ENCODE measurements at places on chromosomes 7 and 10.

GRCh38 chr7:35253710-35254495 is at the start of gene TBX20:
Gene TBX20 (minus strand): TSS chr7:35254100. CDS start chr7:35253620, 480 bp downstream.
- DNase-seq = no peak

GRCh38 chr7:33517191-33517590 is 387.8 kb downstream of the BBS9 start:
- DNase-seq = no peak

GRCh38 chr7:128794020-128794419 is 2.3 kb downstream of the CCDC136 start:
- no peak for DNase-seq

DNA sequence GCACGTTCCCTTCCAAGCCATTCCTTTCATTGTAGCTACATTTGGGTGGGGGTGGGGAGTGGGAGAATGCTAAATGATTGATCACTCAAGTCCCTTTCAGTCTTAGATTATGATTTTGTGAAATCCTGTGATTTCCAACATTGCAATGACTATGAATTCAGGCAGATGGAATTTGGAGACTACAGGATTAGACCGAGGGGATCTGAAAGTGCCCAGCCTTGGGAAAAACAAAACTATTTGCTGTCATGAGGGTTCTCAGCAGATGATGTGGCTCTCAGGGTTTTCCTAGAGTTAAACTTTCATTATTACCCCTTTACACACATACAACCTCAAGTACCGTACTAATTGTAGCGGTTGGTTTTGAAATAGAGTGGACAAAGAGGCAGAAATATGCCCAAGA is 4.7 kb downstream of the MACROH2A2 start:
- DNase-seq = no peak

- no peak for DNase-seq
Measured at GRCh38 chr7:158812684-158813083, 16.6 kb downstream of the ESYT2 start.

DNA sequence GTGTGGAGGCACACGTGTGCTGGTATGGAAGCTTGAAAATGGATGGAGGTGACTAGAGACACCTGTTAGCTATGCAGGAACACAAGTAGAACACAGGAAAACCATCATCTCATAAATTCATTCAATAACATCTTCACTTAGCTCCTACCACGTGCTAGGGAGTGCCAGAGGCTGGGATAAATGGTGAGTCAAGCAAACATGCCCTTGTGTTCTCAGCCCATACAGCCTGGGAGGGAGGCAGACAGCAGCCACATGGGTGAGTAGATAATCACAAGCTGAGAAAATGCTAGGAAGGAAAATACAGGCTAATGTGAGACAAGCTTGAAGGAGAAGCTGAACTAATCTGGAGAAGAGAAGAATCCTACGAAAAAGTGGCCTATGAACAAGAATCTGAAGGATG is 468.0 kb upstream of the ZMIZ1 start:
- DNase-seq = no peak

DNA sequence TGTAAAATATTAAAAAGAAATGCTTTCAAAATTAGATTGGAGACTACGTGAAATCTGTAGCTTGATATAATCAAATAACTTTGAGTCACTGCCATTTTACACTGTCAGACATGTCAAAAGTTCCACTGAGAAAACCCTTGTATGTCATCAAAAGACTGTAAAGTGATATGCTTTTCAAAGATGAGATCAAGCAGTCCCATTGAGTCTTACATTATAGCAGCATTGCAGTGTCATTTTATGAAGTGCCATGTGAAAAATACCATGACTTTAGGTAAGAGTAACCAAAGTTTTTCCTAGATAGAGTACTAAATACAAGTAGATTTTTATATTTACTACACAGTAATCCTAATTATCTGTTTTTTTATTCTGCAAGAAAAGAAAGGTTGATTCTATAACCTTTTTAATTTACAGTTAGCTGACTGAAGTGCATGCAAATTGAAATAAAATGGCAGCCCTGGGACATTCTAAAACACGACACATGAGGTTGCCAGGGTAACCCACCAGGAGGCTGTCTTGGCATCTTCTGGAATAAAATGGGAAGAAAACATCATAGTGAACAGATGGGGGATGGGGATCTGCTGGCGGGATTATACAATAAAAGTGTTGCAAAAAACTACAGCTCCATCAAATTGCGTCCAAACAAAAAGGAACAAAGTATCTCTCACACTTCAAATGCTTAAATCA is 91.3 kb upstream of the TMEM106B start:
- no peak for DNase-seq

DNA sequence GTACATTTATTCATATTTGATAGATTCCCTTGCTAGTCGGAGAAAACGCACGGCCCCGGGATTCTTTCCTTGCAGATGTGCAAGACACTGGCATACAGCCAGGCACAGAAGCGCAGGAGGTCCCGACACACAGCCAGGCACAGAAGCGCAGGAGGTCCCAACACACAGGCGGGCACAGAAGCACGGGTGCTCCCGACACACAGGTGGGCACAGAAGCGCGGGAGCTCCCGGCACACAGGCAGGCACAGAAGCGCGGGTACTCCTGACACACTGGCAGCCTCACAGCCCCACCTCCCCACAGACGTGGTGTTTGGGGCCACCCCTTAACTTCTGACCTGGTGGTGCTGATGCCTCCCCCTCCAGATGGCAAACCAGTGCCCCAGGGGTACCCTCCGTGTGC is 237.3 kb downstream of the ZMYND11 start:
- DNase-seq = no peak

GRCh38 chr7:30430777-30431176 is 47.8 kb downstream of the NOD1 start:
- DNase-seq = no peak

GRCh38 chr7:50330254-50330653 is 25.7 kb downstream of the IKZF1 start:
- no peak for DNase-seq

- DNase-seq = no peak
Measured at GRCh38 chr10:77921395-77921794, 5.2 kb downstream of the DLG5 start.

- peak; percentile 52 for DNase-seq
Measured at GRCh38 chr10:21336476-21337170, 188.9 kb downstream of the SKIDA1 start.

DNA sequence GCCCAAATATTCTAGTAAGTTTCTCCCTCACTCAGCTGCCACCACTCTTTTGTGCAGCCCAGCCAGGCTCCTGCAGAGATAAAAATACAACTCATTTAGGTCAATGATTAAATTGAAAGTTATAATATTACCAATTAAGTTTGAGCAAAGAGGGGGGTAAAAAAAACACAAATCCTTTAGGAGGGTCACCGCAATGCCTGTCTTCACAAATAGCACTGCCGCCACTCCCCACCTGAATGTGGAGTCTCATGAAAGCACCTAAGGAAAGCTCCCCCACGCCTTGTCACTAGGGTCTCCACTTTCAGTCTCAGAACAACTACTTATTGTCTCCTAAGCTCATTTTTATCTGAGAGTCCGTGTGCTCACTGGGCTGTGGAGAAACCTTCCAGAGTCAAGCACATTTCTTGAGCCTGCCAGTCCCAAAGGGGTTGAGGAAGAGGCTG is 148.7 kb downstream of the FGFR2 start:
- DNase-seq = no peak

DNA sequence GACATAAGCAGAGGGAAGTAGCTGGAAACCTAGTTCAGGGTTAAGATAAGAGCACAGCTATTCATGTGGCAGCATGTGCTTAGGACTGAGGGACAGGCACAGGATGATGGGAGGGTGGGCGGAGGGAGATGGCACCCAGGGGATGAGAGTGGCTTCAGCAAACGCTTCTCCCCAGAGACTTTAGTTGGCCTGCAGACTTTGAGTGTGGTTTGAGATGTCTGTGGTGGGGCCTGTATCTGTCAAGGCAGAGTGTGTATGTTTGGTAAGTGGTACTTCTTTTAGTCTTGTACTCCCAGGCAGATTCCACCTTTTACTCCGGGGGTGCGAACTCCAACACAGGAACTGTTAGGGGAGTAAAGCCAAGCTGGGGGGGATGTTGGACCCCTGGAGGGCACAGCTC is 88.9 kb downstream of the WDFY4 start:
- DNase-seq = no peak

DNA sequence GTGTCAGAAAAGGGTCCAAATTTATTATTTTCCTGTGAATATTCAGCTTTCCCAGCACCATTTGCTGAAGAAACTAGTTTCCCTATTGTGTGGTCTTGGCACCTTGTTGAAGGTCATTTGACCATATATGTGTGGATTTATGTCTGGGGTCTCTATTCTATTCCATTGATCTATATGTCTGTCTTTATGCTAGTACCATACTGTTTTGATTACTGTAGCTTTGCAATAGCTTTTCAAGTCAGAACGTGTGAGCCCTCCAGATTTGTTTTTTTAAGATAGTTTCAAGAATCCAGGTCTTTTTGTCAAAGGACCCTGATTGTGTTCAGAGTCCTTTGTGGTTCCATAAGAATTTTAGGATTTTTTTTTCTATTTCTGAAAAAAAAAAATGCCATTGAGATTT is 79.0 kb upstream of the WAC start:
- DNase-seq = no peak

DNA sequence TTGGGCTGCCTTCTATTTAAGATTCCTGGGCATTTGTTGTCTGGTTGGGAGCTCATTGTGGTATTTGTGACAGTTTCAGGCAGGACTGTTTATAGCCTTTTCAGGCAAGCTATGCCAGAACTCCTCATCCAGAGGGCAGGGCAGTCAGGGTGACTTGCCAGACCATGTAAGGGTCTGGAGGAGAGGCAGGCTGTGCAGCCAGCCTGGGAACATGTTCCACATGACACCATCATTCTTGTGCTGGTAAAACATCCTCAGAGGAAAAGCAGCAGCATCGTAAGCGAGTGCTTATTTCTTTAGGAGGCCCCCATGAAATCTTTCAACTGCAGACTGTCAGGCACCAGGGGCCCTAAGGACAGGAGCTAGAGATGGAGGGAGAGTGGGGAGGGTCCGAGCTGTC is 44.0 kb upstream of the SORBS1 start:
- no peak for DNase-seq

- no peak for DNase-seq
Measured at GRCh38 chr7:148605350-148605749, 14.8 kb downstream of the C7orf33 start.

GRCh38 chr10:116926426-116926825 is 77.1 kb downstream of the ENO4 start:
- no peak for DNase-seq

DNA sequence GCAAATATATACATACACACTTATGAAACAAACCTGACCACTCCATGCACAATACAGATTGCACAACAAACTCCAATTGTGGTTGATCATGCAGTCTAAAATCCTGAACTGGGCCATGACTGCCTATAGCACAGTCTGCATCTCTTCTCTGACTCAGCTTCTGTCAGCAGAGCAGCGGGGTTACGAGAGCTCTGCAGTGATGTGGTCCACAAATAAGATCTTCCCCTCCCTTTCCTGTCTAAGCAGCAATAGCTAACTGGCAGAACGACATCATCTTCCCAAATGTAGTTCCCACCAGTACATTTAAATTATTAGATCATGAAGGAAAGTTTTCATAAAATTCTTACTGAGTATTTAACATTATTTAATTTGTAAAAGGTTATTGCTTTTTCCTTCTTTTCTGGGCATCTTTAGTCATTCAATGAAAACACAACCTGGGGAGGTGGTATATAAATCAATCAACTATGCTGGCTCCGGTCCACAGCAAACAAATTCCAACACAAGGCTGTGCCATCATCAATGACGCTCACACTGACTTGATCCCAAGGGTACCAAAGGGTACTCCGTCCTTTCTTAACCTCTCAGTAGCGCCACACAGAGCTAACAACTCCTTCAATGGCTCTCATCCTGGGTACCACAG is 17.1 kb downstream of the ARHGAP21 start:
- DNase-seq = peak; percentile 53

DNA sequence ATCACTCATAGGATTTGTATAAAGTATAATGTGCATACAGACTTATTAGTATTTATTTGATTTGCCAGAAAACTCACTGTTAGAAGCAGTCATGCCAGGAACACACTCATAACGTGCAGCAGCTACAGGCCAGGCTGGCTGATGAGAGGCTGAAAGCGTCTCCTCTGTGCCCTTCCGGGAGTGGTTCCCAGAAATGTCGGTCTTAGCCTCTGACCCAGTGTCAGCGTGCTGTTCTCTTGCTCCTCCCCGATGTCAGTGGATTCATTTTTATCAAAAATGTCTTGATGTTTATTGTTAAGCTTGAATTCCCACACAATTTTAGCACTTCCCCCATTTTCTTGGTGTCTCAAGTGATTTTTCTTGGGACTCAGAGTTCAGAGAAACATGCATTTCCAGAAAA is 33.3 kb upstream of the GARS1 start:
- no peak for DNase-seq

GRCh38 chr10:124717911-124718741 is 26.1 kb downstream of the FAM53B start:
- no peak for DNase-seq

DNA sequence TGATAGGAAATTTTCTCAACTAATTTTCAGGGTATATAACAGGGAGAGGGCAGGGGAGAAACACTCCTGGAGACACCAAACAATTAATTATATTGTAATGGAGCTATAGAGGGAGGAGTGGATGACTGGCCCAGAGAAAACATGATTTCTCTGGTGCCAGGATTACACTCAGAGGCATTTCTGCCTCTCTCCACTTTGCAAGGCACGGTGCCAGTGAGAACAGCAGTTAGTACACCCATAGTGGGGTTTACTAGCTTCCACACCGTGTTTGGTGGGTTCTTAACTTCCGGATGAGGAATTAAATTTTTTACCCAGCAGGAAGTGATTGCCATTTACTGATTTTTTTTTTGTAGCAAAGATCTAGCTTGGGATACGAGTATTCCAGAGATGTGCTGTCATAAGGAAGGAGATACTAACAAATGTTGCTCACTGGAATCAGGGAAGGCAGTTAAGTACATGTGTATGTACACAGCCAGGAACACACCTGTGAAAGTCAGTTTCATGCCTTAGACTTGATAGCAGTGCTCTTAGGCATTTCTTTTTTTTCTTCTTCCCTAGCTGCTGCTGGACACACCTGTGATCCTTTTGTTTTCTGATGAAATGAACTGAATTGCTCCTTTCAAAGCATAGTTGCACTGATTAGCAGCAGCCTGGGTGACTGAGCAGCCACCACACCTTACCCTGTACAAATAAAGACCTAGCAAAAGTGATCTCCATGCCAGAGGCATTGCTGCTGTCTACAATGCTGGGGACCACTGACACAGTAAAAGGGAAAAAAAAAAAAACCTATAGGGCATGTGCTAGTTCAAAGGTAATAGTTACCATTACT is 58.1 kb downstream of the POLL start:
- no peak for DNase-seq

DNA sequence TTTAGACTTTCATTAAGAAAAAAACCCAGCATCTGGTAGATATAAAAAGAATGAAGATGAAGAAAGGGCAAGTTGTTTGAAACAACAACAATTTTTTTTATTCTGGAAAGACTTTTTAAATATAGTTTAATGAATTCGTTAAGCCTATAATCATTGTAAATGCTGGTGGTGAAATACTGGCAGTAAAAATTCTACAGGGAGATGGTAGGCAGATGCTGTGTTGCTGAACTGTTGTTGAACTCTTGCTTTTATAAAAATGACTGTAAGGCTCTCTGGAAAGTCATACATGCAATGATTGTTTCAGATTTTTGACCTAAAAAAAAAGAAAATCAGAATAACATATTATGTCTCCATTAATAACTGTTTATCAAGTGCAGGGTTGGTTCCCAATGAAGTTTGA is 39.0 kb downstream of the SCIN start:
- DNase-seq = no peak

All from HT-29 (cell line).